Activated T-cell treated with anti-CD3 and anti-CD28 coated beads, Interleukin-2, amount 50 U/mL, for 48 hours (primary cell): ENCODE measurements at places on chromosomes 1 and 21.

- peak; percentile 76 for DNase-seq
Observed at GRCh38 chr21:45768011-45768739, 124.7 kb downstream of the PCBP3 start.

DNA sequence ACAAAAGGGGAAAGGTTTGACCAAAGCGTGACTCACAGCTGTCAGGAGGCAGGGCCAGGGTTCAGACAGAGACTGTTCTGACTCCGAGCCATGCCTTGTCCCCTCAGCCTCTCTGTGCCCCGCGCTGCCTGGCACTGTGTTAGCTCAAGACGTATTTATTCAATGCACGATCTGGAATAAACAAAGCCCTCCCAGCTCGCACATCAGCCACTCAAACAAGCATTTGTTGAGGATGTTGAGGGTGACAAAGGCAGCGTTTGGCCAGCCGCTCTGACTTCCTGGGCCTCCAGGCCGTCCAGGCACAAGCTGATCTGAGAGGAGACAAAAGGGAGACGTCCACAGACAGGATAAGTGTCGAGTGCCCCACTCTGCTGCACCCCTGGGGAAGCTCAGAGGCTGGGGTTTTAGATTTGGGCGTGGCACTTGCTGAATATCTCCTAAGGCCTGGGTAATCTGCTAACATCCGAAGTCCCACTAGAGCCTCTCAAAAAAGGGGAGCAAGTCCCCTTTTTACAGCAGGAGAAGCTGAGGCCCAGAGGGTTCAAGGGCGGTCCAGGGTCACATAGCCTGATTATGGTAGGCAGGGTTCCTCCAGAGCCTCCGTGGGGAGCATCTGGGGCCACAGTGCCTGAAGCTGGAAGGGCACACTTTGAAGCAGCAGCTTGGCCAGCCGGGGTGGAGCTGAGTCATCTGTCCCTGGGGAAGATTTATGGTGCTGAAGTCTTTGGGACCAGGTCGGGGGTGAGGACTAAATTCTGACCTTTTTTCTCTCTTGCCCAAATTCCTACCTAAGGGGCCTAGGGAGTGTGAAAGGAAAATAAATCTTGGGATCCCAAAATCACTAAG is 95.9 kb downstream of the SPSB1 start:
- no peak for DNase-seq

DNA sequence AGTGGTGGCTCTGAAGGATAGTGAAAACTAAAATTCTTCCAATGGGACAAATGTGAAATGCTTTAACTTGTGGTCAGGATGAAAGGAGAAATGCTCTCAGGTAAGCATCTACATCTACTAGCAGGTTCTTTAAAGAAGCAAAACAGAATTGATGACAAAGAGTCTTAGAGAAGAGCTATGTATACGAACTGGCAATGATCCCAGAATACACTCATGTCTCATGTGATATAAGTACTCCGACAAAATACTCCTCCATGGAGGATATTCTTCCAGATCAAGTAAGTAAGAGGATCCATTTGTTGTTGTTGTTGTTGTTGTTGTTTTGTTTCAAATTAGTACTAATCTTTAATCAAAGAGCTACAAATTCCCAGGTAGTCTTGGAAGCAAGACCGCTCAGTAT is 174.0 kb upstream of the ATP1B1 start:
- DNase-seq, result no peak

DNA sequence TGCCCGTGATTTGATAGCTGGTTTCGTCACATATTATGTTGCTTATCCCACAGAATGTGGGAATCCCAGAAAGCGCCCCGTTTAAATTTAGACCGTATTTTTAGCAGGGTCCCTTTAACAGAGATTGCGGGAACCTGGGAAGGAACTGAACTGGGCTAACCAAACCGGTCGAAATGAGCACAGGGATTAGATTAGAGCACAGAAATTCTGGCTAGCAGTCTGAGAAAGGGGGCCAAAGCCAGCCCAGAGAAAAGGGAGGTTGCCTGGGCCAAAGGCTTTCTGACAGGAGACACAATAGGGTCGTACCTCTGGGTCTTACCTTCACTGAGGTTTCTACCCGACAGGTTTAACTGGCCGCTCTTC is 327 bp downstream of the LRRC40 start:
- no peak for DNase-seq

DNA sequence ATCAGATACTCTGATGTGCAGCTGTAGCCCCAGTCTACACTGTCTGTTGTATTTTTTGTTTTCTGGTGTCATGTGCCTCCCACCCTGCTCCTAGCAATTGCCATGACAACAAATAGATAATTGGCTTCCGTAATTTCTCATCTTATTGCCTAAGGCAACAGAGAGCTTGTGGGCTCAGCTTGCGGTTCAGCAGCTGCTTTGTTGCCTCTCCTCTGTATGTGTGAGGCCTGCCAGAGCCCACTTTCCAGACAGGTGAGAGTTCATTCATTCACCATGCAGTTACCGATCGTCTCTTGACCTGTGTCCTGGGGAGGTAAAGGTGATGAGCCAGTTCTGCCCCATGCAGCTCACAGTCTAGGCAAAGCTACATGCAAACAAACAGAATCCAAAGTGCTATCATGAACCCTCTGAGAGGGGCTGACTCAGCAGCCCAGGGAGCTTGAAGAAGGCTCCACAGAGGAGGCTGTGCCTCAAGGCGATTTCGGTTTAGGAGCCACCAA is 11.9 kb downstream of the LGALS8 start:
- no peak for DNase-seq

- no peak for DNase-seq
Observed at GRCh38 chr21:15521644-15522001, 208.2 kb upstream of the USP25 start.

- no peak for DNase-seq
Observed at GRCh38 chr21:19031953-19032352, 628.4 kb upstream of the TMPRSS15 start.

DNA sequence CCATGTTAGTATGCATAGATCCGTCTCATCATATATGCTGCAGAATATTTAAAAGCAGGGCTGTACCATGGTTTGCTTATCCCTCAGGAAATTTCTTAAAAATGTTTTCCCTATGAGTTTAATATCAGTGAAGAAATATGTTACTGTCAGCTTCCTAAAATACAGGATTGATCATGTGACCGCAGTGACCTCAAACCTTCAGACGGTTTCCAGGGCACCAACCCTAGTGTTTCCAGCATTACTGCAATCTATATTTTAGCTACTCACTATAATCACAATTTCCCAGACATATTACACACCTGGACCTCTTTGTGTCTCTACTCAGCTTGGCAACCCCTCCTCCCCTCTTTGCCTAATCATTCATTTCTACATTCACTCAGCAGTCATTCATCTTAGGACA is 7.7 kb upstream of the SDHB start:
- no peak for DNase-seq

- DNase-seq, result no peak
Observed at GRCh38 chr1:2127187-2128145, 67.1 kb downstream of the FAAP20 start.

- no peak for DNase-seq
Observed at GRCh38 chr1:216111842-216112241, 311.4 kb downstream of the USH2A start.

DNA sequence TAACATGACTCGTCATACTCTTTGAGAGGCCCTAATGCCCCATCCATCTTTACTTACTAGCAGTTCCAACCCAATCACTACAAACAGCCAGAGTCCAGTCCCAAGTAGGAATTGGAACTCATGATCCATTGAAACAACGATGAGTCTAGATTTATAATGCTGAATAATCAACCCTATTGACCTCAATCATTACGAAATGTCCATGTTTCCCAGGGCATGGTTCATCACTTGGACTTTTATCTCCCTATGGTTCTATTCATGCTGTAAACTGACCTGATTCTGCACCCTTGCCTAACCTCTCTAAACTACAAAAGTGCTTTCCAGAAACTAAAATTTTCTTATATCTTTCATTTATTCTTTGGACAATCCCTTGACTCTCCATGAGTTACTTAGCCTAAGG is 840.0 kb upstream of the B3GALT2 start:
- no peak for DNase-seq
